Breast epithelium (tissue), 4 donors: ENCODE measurements at places on chromosomes 11 and 22. TPM values are rescaled to one million over a fixed set of nuclear protein-coding genes. Genes with fewer than 3 reads are reported as not detected.

Gene SSH3
- total RNA-seq = 55.2 TPM

Gene CSRP3
- total RNA-seq = not detected

Gene FAM111B
- 0.32 TPM for total RNA-seq

Gene IL17REL
- not detected for total RNA-seq

Gene GTSE1
- not detected for total RNA-seq

GRCh38 chr11:35919244-35919643, 24.6 kb upstream of the LDLRAD3 start:
- H3K27me3 ChIP-seq = no peaks in the 10 kb centered on the region
- H3K4me3 ChIP-seq = no peak overlapping the region
- no peak for DNase-seq
- H3K36me3 ChIP-seq = no peaks in the 10 kb centered on the region

- no peak for DNase-seq
- H3K36me3 ChIP-seq = no peaks in the 10 kb centered on the region
- peak overlapping the region; percentile 48 for H3K4me3 ChIP-seq
- no peaks in the 10 kb centered on the region for H3K4me1 ChIP-seq
- H3K27me3 ChIP-seq = no peaks in the 10 kb centered on the region
Measured at GRCh38 chr11:63764340-63764678, 4.3 kb downstream of the ZFTA start.

DNA sequence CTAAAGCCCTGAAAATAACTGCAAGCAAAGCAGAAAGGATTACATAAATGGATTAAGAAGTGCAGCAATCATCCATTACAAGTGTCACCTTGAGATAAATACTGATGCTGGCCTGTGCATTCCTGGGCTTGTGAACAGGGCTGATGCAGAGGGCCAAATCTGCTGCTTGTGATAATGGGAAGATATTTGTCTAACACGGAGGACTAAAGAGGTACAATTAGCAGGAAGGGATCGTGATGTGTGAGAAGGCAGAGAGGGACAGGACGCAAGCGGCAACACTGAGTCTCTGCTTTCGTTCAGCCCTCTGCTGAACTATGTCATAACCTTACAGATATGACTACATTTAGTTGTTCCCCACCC, 107.7 kb upstream of the DDI1 start:
- H3K36me3 ChIP-seq = no peaks in the 10 kb centered on the region
- no peak for DNase-seq
- H3K4me1 ChIP-seq = no peaks in the 10 kb centered on the region
- no peak overlapping the region for H3K27ac ChIP-seq
- no peaks in the 10 kb centered on the region for H3K27me3 ChIP-seq

GRCh38 chr11:112361396-112361795, 100.7 kb upstream of the PLET1 start:
- H3K4me1 ChIP-seq = no peaks in the 10 kb centered on the region
- no peaks in the 10 kb centered on the region for H3K36me3 ChIP-seq
- DNase-seq = no peak
- no peak overlapping the region for H3K4me3 ChIP-seq
- H3K27me3 ChIP-seq = no peaks in the 10 kb centered on the region
- H3K27ac ChIP-seq = no peak overlapping the region

Gene CCDC15
- 2.6 TPM for total RNA-seq

GRCh38 chr11:105049481-105049880, 4.3 kb upstream of the CARD16 start:
- H3K27ac ChIP-seq = no peak overlapping the region
- no peaks in the 10 kb centered on the region for H3K27me3 ChIP-seq
- H3K4me1 ChIP-seq = no peaks in the 10 kb centered on the region
- no peaks in the 10 kb centered on the region for H3K36me3 ChIP-seq

Gene MYH9
- total RNA-seq = 268 TPM

- no peaks in the 10 kb centered on the region for H3K4me1 ChIP-seq
- H3K27me3 ChIP-seq = no peaks in the 10 kb centered on the region
- H3K36me3 ChIP-seq = peaks cover under 1% of the 10 kb centered on the region
- no peak for DNase-seq
Measured at GRCh38 chr22:43990044-43990443, 34.1 kb upstream of the PARVB start.

DNA sequence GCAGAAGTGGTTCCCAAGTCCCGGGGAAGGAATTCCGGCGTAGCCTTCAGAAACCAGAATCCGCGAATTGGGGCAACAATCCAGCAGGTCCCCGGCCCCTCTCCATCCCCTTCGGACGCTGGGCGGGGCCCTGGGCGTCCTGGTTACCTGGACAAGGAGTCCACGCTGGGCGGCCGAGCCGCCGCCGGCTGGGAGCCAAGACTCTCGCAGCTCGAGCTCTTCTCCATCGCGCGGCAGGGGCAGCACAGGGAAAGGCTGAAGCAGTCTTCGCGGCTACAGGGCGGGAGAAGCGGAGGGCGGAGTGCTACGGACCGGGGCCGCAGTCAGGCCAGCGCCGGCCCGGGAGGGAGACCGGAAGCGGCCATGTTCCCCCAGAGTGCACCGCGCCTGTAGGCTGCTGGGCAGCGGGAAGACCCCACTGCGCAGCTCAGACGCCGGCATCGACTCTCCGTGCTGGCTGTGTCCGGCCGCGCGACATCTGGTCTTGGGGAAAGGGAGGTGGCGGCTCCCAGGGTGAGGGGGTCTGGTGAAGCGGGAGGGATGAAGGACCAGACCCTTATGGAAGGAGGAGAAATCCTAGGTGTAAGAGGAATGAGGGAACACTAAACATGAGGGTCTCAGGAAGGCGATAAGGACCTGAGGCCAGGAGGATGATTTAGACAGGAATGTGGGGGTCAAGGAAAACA, at the start of gene MTMR2:
MTMR2 (minus strand) TSS at position 380 of the 686 bp plus-strand sequence; CDS start at position 227, 153 bp downstream.
- peak; percentile 58 for DNase-seq
- no peaks in the 10 kb centered on the region for H3K4me1 ChIP-seq
- H3K27me3 ChIP-seq = no peaks in the 10 kb centered on the region
- peak within 1 kb of the TSS; percentile 98 for H3K27ac ChIP-seq
- peak within 1 kb of the TSS; percentile 84 for H3K4me3 ChIP-seq

Gene ELFN2
- total RNA-seq = not detected

- DNase-seq = no peak
- H3K36me3 ChIP-seq = no peaks in the 10 kb centered on the region
- H3K4me1 ChIP-seq = no peaks in the 10 kb centered on the region
- no peaks in the 10 kb centered on the region for H3K27me3 ChIP-seq
Measured at GRCh38 chr11:75996523-75997442, 181.8 kb downstream of the UVRAG start.

Gene OR8D1
- total RNA-seq = not detected

DNA sequence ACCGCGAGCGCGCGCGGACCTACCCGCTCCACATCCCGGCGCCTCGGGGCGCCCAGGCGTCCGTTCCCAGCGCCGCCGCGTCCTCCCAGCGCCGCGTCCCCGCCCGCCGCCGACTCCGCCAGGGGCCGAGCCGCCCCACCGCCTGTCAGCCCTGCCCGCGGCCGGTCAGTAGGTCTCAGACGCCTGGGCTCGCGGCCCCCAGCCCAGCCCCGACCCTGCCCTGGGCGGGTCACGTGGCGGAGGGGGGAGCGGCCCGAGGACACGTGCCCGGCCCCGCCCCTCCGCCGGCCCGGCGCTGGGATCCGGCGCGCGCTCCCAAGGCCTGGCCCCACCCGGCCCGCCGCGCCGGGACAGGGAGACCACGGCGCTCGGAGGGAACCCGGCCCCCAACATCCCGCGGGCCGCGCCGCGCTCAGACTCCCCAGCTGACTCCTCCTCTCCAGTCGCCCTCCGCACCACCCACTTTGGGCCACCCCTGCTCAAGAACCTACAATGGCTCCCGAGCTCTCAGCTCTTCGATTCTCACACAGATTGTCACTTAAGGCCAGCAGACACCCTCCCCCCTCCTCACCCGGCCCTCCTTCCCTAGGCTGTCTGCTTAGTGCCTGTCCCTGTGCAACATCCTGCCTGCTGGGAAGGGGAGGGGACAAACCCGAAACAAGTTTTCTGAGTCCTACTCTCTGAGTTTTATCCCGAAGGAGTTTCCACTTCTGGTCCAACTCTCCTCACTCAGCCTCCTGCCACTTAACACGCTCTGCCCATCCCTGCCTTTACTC, at the start of gene RAB3IL1:
RAB3IL1 (minus strand) TSS at position 233 of the 776 bp plus-strand sequence; CDS start at position 34, 199 bp downstream.
- H3K27me3 ChIP-seq = no peaks in the 10 kb centered on the region
- peak within 1 kb of the TSS; percentile 67 for H3K4me3 ChIP-seq
- H3K36me3 ChIP-seq = no peaks in the 10 kb centered on the region
- peak within 1 kb of the TSS; percentile 95 for H3K27ac ChIP-seq
- no peak for DNase-seq

Gene OR51B5
- total RNA-seq = 0.32 TPM

DNA sequence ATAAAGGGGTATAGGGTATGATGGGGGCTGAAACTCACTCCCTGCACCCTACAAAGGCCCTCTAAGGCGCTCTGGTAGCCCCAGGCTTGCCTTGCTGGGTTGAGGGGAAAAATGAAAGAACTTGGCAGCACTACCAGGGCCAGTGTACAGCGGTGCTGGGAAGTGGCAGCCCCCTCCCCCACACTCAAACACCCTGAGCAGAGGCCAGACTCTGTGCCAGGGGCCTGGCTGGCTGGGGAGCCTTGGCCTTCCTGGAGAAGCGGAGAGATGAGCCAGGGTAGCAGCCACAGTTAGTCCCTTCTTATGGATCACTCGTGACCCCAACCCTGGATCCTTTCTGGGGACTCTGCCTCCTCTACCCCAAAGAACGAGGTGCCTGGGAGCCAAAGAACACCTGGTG, 2.7 kb downstream of the TMEM134 start:
- H3K36me3 ChIP-seq = no peaks in the 10 kb centered on the region
- peak overlapping the region; percentile 93 for H3K27ac ChIP-seq
- DNase-seq = no peak
- peaks cover 5% of the 10 kb centered on the region for H3K4me1 ChIP-seq

Gene MS4A14
- 2.3 TPM for total RNA-seq

DNA sequence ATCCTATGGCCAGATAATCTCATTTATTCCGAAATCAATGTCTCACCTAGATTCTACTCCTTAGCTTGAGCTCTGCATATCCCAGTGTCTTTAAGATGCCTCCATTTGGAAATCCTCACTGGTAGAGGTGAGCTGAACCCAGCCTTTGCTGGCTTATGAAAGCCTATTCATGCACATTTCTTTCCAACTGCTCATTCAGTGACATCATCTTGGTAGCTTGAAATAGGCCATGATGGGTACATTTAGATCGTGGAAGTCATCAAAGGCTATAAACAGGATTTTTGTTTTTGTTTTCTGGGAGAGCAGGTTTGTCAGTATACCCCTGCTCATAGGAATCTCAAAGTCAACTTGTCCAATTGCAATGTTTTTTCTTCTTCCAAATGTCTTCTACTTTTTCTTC, 6.0 kb downstream of the NXPE1 start:
- no peak overlapping the region for H3K27ac ChIP-seq
- H3K27me3 ChIP-seq = no peaks in the 10 kb centered on the region
- no peaks in the 10 kb centered on the region for H3K36me3 ChIP-seq
- H3K4me1 ChIP-seq = no peaks in the 10 kb centered on the region
- no peak overlapping the region for H3K4me3 ChIP-seq

DNA sequence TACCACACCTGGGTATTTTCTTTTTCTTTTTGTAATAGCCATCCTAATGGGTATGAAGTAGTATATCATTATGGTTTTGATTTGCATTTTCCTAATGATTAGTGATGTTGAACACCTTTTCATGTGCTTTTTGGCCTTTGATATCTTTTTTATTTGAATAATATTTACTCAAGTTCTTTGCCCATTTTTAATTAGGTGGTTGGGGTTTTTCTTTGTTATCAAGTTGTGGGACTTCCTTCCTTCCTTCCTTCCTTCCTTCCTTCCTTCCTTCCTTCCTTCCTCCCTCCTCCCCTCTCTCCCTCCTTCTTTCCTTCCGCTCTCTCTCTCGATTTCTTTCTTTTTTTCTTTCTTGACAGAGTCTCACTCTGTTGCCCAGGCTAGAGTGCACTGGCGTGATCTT, 75.0 kb upstream of the PDGFD start:
- no peak overlapping the region for H3K27ac ChIP-seq
- no peaks in the 10 kb centered on the region for H3K27me3 ChIP-seq
- H3K4me3 ChIP-seq = no peak overlapping the region

- no peak overlapping the region for H3K27ac ChIP-seq
- H3K4me1 ChIP-seq = no peaks in the 10 kb centered on the region
- H3K27me3 ChIP-seq = no peaks in the 10 kb centered on the region
Measured at GRCh38 chr22:41876275-41876674, 38.6 kb downstream of the SHISA8 start.

GRCh38 chr22:33271390-33272161, 213.4 kb upstream of the SYN3 start:
- DNase-seq = no peak
- H3K27me3 ChIP-seq = no peaks in the 10 kb centered on the region
- H3K4me3 ChIP-seq = no peak overlapping the region
- no peak overlapping the region for H3K27ac ChIP-seq
- H3K4me1 ChIP-seq = no peaks in the 10 kb centered on the region

Gene CDKN1C
- 48.2 TPM for total RNA-seq

Gene MMP11
- total RNA-seq = 6.2 TPM

- DNase-seq = no peak
- no peaks in the 10 kb centered on the region for H3K4me1 ChIP-seq
- no peak overlapping the region for H3K27ac ChIP-seq
- H3K36me3 ChIP-seq = peaks cover 17% of the 10 kb centered on the region
- no peak overlapping the region for H3K4me3 ChIP-seq
Measured at GRCh38 chr11:61411589-61411988, 18.2 kb downstream of the CPSF7 start.

Gene LRP4
- total RNA-seq = 7.5 TPM

DNA sequence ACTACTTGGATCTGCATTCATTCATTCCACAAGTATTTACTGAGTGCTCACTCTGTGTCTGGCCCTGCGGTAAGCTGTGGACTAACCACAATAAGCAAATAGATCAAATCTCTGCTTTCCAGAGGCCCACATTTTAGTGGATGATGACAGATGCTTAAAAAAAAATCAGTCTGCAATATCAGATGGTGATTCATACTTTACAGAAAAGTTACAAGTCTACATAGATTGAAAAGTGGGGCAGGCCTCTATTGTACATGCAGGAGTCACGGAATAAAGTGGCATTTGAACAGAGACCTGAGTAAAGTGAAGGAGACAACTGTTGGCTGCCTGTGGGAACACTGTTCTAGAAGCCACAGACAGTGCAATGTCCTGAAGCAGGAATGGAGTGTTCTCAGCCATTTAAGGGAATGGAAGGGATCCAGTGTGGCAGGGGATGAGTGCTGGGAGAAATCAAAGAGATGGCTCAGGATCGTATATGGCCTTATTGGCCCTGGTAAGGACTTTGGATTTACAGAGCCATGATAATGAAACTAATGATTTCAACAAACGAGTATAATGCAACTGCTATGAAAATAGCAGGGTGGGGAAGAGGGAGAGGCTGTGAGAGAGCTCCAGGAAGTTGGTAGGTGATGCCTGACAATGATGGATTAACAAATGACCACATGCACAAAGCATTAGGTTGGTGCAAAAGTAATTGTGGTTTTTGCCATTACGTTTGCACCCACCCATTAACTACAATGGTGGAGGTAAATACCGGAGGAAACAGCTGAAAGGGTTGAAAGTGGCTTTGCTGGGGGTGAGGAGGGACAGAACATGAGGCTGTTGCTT, 31.1 kb downstream of the TMEM45B start:
- no peaks in the 10 kb centered on the region for H3K36me3 ChIP-seq
- no peak overlapping the region for H3K4me3 ChIP-seq
- no peaks in the 10 kb centered on the region for H3K4me1 ChIP-seq
- H3K27ac ChIP-seq = peak overlapping the region; percentile 69
- no peak for DNase-seq

- no peaks in the 10 kb centered on the region for H3K4me1 ChIP-seq
- no peaks in the 10 kb centered on the region for H3K36me3 ChIP-seq
- no peak overlapping the region for H3K27ac ChIP-seq
- no peak for DNase-seq
Measured at GRCh38 chr11:3136546-3137455, 28.3 kb downstream of the OSBPL5 start.
